ENCODE measurements at places on chromosomes 7 and 10.

DNA sequence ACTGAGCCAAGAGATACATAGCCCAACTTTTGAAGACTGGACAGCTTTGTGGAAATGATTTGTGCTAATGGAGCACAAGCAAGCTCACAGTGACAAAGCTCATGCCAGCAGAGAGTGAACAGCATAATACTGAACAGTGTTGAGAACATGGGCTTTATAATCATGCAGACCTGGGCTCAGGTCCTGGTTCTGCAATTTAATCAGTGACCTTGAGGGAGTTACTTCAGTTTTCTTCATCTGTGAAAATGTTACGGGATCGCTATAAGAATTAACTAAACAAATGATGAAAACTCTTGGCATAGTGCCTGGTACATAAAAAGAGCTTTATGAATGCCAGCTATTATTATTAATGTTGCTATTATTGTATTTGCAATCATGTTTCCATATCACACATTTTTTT, 690.5 kb upstream of the LRRN3 start:
- DNase-seq: no peak

DNA sequence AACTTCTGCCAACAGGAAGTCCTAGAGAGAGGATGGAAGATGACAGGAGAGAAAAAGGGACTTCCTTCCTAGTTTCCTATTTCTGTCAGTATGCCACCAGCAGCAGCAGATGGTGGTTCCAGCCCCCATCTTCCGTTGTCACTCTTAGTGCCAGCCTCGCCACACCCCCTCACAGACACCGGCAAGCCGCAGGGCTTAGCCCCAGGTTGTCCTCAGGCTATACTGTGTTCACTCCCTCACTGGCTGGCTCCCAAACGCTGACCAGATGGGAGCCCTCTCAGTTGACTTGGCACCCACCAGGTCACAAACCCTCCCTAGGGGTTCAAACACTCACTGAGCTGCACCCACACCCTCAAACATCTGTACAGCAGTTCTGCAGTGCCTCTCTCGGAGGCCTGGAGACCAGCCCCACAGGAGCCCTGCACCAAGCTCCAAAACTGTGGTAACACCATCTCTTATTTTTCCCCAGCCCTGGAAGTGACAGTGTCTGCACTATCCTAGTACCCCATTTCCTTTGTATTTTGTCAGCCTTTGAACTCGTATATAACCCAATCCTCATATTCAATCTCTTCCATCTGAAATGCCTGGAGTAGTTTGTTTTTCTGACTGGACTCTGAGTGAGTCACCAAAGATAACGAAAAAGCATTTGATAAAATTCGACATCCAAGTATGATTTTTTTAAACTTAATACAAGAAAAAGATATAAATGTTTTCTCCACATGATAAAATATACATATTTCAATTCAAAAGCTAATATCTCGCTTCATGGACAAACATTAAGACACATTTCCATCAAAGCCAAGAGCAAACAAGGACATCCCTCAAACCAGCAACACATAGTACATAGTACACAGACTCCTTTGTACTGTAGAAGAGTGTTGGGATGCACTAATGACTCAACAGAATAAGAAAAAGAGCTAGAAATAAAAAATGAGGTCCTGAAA, 34.5 kb downstream of the SMURF1 start:
- no peak for DNase-seq

- no peak for DNase-seq
Observed at GRCh38 chr10:74797550-74797949, 28.9 kb upstream of the KAT6B start.

DNA sequence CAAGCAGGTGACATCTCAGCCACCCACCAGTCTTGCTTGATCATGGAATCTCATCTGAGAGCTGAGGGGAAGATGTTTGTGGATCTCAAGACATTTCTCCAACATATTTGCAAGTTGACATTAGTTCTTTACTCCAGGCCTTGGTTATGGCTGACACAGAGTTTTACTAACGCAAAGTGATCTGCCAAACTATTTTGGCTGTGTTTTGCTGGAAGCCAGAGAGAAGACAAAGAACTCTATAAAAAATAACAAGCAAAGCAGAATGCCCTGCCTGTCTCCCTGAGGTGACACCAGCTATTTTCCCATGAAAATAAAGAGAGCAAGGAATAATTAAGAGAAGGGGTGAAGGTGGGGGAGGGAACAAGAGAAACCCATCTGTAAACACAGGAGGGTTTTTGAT, 286.4 kb downstream of the WDR11 start:
- DNase-seq: no peak

DNA sequence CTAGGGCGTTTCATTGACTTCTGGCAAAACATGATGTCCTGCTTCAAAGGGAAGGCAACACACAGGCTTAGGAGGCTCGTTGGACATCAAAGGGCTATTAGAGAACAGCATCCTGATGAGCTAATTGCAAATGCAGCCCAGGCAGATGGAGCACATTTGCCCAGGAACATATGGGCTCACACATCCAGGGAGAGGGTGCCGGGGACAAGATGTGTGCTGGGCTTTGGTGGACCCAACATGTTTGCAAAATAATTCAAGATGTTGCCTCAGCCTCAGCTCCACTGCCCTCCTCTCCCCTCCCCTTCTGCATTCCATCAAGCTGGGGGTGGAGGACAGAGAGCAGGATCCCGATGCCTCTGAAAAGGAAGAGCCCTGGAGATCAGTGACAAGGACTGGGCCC, 217.1 kb upstream of the ZMIZ1 start:
- no peak for DNase-seq

DNA sequence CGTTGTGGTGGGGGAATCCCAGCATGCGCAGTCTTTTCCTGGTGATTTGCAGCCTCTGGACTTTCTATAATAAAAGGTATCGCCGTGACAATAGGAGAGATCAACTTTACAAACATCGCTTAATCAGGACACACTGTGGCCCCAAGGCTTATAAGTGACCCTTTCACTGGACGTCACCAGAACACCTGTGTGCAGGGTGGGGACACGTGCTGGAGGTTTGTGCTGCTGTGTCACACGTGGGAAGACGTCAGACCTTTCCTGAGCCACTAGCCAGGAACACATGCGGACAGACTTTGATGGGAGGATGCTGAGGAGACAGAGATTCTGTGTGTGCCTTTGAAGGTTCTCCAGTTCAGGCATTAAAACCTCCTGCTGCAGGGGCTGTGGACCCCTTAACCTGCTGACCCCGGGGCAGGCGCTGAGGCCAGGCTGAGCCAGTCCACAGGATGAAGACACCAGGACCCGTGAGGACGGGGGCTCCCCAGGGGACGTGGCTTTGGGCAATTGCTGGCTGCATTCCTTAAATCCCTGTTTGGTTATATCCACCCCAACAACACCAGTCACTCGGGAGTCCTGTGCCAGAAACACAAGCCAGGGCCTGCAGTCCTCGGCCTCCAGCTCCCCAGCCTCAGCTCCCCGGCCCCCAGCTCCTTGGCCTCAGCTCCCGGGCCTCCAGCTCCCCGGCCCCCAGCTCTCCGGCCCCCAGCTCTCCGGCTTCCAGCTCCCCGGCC, 183.4 kb downstream of the PTPRN2 start:
- DNase-seq: no peak

GRCh38 chr10:102639537-102639936, 4.7 kb upstream of the TRIM8 start:
- DNase-seq: no peak
